ENCODE measurements at places on chromosomes 16 and 17.

DNA sequence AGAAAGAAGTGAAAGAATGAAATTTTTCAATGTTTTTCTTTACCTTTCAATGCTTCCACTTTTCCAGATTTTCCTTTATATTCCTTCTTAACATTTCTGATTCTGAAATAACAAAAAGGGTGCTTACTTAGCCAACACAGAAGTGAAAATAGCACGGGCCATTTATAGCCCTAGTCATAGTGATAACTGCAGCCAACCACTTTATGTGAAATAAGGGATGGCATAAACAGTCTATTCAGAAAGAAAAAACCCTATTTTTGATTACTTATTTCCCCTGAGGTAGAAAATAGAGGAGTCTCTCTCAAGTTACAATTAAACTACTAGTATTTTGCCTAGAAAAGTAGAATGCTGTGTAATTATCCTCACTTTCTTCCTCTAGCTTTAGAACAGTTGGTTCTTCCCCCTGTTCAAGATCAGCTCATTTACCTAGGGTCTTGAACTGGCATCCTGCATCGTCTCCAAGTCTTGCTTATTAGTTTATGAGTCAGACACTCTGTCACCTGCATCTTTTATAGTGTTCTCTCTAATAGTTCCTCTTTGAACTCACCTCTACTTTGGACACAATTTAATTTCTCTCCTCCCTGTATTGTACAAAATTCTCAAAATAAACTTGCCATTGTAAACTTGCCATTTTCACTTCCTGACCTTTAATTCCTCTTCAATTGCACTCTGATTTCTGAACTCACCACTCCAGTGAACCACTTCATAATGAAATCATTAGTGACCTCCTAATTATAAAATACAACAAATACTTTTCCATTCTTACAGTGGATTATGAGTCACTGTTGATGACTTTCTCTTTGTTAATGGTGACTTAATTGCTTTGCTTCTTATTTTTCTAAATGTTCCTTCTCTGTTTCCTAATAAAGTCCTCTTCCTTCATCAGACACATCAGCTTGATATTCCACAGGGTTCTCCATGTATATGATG lies 23.6 kb downstream of the ABCA6 start:
- H3K4me1 ChIP-seq = no peaks in the 10 kb centered on the region
- no peaks in the 10 kb centered on the region for H3K36me3 ChIP-seq
- H3K27me3 ChIP-seq = no peaks in the 10 kb centered on the region
- no peak overlapping the region for H3K27ac ChIP-seq
- H3K4me3 ChIP-seq = no peak overlapping the region
- no peak for DNase-seq

GRCh38 chr16:75112734-75113491 lies 3.7 kb downstream of the LDHD start:
- H3K4me1 ChIP-seq = peaks cover 20% of the 10 kb centered on the region
- no peak overlapping the region for H3K4me3 ChIP-seq
- H3K27ac ChIP-seq = no peak overlapping the region

GRCh38 chr17:74460996-74461395 lies 5.4 kb upstream of the CD300A start:
- no peak overlapping the region for H3K27ac ChIP-seq
- peaks cover 11% of the 10 kb centered on the region for H3K27me3 ChIP-seq
- DNase-seq = no peak
- H3K36me3 ChIP-seq = no peaks in the 10 kb centered on the region
- peaks cover 3% of the 10 kb centered on the region for H3K4me1 ChIP-seq

DNA sequence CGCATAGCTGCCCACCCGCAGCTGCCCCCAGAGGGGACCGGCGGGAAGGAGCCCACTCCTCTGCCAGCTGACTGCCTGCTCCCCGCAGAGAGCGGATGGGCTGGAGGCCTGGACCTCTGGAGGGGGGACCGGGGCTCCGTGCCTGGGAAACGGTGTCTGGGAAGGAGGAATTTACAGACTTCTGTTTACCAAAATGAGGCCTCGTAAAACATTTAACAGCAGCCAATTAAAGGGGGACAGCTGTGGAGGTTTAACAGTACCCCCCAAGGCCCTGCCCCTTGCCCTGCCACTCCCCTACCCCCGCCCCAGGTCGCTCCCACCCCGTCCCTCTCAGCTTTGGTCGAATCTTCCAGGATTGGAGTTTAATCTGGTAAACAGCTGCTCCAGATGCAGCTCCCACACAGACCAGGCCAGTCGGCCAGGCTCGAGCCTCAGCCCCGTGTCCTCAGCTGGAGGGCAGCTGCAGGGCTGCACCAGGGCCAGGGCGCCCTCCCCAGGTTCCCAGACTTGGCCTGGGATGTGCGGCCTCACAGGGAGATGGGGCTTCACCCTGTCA lies 41.1 kb downstream of the BAHCC1 start:
- H3K27ac ChIP-seq = peak overlapping the region; percentile 87
- peaks cover 32% of the 10 kb centered on the region for H3K4me1 ChIP-seq
- peak; percentile 59 for DNase-seq
- H3K4me3 ChIP-seq = no peak overlapping the region
- H3K27me3 ChIP-seq = no peaks in the 10 kb centered on the region

- H3K4me3 ChIP-seq = no peak overlapping the region
- no peak overlapping the region for H3K27ac ChIP-seq
- DNase-seq = no peak
- H3K36me3 ChIP-seq = no peaks in the 10 kb centered on the region
- no peaks in the 10 kb centered on the region for H3K27me3 ChIP-seq
- H3K4me1 ChIP-seq = peaks cover 8% of the 10 kb centered on the region
Observed at GRCh38 chr17:9361188-9361955, 214.2 kb downstream of the STX8 start.

DNA sequence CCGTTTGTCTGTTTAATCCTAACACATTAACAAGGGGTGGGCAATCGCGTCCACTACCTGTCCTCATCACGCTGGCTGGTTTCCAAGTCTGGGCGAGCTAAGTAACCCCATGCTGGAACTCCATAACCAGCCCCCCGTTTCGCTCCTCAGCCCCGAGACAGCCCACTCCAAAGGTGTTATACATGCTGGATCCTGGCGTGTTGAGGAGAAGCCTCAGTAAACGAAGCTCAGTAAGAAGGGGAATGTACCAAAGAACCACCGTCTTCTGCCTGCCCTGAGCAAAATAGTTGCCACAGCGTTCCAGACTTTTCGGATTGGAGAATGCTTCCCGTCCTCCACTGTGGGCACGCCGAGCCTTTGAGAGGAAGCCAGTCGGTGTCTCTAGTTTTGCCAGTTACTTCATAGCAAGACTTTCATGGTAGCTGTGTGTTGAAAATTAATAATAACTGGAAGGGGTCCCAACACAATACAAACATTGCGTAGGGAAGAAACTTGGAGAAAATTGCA lies 16.1 kb upstream of the C17orf78 start:
- H3K4me1 ChIP-seq = peaks cover 28% of the 10 kb centered on the region
- H3K27me3 ChIP-seq = no peaks in the 10 kb centered on the region
- no peak for DNase-seq
- peak overlapping the region; percentile 29 for H3K4me3 ChIP-seq

- H3K36me3 ChIP-seq = no peaks in the 10 kb centered on the region
- no peaks in the 10 kb centered on the region for H3K27me3 ChIP-seq
- no peak overlapping the region for H3K27ac ChIP-seq
- no peak for DNase-seq
Observed at GRCh38 chr16:73317321-73317857, 269.5 kb upstream of the ZFHX3 start.

- H3K36me3 ChIP-seq = no peaks in the 10 kb centered on the region
- no peaks in the 10 kb centered on the region for H3K4me1 ChIP-seq
- H3K27me3 ChIP-seq = no peaks in the 10 kb centered on the region
- no peak for DNase-seq
- no peak overlapping the region for H3K27ac ChIP-seq
- no peak overlapping the region for H3K4me3 ChIP-seq
Observed at GRCh38 chr16:8818504-8819270, 21.0 kb downstream of the PMM2 start.

DNA sequence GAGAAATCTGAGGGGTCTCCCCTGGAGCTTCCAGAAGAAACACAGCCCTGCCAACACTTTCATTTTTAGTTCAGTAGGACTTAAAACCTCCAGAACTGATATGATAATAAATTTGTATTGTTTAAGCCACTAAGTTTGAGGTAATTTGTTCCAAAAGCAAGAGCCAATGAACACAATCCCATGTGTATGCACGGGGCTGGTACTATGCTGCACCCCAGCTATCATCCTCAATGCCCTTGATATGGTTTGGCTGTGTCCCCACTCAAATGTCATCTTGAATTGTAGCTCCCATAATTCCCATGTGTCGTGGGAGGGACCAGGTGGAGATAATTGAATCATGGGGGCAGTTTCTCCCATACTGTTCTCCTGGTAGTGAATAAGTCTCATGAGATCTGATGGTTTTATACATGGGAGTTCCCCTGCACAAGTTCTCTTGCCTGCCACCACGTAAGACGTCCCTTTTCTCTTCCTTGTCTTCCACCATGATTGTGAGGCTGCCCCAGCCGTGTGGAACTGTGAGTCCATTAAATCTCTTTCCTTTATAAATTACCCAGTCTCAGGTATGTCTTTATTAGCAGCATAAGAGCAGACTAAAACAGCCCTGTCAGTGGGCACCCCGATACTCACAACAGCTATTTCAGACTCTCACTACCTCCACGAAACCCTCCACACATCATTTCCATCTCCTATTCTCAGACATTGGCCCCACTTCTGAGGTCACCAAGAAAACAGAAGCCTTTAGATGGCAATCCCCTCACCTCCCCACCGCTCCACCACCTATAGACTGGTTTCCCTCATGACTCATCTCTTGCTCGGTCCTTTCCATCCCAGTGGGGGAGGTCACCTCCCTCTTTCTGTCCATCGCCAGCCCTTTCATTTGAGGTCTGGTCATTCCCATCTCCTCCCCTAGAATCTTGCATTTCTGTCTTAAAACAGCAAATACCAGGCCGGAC lies 8.9 kb upstream of the CACNG1 start:
- no peak overlapping the region for H3K4me3 ChIP-seq
- H3K36me3 ChIP-seq = no peaks in the 10 kb centered on the region
- no peaks in the 10 kb centered on the region for H3K27me3 ChIP-seq
- no peak for DNase-seq
- peaks cover 5% of the 10 kb centered on the region for H3K4me1 ChIP-seq

DNA sequence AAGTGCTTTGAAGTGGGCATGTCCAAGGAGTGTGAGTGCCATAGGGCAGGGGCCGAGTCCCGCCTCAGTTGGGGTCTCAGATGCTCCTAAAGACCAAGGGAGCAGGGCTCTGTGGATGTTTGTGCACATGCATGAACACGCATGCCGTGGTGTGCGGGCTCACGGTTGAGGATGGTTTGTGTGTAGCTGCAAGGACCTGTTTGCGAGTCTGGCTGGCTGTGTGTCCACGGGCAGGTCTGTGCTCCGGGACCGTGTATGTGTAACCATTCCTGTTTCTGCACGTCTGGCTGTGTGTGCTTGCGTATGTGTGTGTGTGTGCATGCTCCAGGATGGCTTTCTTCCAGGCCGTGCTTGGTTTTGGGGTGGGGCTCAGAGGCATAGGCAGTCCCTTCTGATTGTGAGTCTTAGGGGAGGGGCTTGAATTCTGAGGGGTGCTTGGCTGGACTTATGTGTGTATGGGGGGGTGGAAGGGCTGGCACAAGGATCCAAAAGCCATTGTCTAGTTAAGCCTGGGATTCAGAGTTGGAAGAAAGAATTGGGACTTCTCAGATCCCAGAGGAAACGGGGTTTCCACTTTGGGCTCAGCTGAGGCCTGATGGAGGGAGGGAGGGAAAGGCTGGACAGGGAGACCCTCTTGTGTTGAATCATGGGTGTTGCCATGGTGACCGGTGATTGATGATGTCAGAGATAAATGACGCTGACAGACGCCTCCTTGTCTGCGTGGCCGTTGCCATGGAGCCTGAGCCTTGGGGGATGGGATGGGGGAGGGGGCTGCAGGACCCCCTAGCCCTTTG lies 14.4 kb downstream of the GJD3 start:
- H3K36me3 ChIP-seq = no peaks in the 10 kb centered on the region
- H3K4me3 ChIP-seq = peak overlapping the region; percentile 22
- H3K27ac ChIP-seq = no peak overlapping the region
- peaks cover 16% of the 10 kb centered on the region for H3K27me3 ChIP-seq
- peaks cover 58% of the 10 kb centered on the region for H3K4me1 ChIP-seq
- DNase-seq = peak; percentile 90

DNA sequence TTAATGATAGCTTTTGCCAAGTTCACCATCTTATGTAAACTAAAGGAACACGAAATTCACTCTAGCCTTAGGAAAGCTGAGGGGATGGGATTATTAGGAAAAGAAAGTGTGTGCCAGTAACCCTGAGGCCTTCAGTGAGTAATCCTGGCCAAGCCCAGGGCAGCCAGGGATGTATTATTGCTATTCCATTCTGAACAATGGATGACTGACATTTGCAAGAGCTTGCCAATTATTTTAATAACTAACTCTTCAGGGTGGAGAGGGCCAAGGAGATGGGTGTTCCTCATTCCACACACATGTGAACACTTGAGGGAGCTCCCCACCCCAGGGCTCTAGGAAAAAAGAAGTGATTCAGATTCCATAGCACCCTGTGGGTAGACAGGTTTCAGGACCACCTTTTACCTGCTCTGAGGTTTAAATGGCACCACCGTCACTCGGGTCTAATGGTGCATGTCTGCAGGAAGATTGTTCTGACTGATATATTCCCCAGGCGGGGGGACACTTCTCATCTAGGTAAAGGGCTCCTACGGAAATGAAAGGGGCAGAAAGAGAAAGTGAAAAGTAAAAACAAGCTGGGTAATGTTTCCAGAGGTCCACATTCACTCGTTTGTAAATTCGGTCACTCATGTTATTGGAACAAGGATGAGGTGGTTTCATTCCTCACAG lies 41.5 kb downstream of the TK2 start:
- no peaks in the 10 kb centered on the region for H3K36me3 ChIP-seq
- no peak for DNase-seq
- peaks cover 24% of the 10 kb centered on the region for H3K4me1 ChIP-seq
- H3K27me3 ChIP-seq = no peaks in the 10 kb centered on the region

GRCh38 chr16:49498264-49498663 lies 124.7 kb downstream of the C16orf78 start:
- H3K27me3 ChIP-seq = no peaks in the 10 kb centered on the region
- no peaks in the 10 kb centered on the region for H3K36me3 ChIP-seq
- no peaks in the 10 kb centered on the region for H3K4me1 ChIP-seq
- no peak for DNase-seq

DNA sequence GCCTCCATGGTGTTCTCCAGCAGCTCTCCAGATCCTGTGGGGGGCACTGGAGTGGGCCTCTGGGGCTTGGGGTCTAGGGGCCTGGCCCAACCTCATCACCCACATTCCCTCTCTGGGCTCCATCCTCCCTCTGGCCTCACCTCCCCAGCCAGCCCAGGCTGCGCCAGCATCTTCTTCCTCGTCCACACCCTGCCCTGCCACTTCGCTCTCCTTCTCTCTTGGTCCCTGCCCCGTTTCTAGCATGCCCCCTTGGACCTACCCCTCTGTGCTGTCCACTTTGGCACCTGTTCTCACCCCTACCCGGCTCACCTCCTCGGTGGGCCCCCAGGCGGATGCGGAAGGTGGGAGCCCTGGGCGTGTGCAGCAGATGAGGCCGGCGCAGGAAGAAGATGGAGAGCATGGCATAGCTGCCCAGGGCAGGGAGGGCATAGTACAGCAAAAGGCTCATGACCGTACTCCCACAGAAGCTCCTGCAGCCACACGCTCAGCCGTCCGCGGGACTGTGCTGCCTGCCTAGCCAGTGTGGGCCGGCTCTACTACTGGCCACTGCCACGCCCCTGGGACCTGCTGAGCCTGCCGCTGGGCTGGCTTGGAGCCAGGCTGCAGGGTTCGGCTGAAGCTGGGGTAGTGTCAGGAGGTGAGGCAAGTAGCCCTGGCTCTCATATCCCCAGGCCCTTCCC lies at the start of gene GDPD3:
Gene GDPD3, minus strand, starts transcription at position 507 of the 680 bp plus-strand sequence. Its CDS starts 59 bp downstream, at position 448.
- H3K4me3 ChIP-seq = no peak within 1 kb of the TSS
- H3K27me3 ChIP-seq = no peaks in the 10 kb centered on the region
- H3K27ac ChIP-seq = peak within 1 kb of the TSS; percentile 65
- H3K36me3 ChIP-seq = no peaks in the 10 kb centered on the region
- DNase-seq = peak; percentile 39

Measured in neural progenitor cell (in vitro differentiated cells).